GM23248 (cell line): ENCODE measurements at places on chromosomes 1 and 21. TPM values are rescaled to one million over a fixed set of nuclear protein-coding genes. Genes with fewer than 3 reads are reported as not detected.

Gene S100A11
- 460 and 612 TPM in 2 replicates for total RNA-seq

GRCh38 chr1:7558921-7559869 is 211.9 kb upstream of the VAMP3 start:
- DNase-seq, result no peak

Gene AZIN2
- 1.5 and 4.4 TPM in 2 replicates for total RNA-seq

DNA sequence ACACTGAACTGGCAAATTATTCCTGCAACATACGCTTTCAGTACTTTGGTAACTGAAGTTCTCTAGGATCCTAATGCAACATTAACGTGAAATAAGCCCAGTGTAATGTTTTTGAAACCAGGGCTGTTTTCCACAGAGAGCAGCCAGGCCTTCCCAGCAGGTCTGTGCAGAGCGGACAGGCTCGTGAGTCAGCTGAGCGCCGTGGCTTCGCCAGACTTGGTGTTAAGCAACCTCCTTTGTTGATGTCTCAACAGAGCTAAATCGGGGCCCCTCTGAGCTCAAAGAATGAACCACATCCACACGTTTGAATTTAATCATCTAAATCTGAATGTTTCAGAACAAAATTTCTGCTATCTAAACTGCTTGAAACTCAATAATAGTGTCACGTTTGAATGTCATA is 181.8 kb upstream of the FMN2 start:
- peak; percentile 80 for DNase-seq

GRCh38 chr1:212651521-212651920 is 43.0 kb downstream of the ATF3 start:
- DNase-seq, result peak; percentile 85
